Activated CD4-positive, alpha-beta T cell treated with anti-CD3 and anti-CD28 coated beads for 36 hours (primary cell): ENCODE measurements at places on chromosomes 11 and 22. TPM values are rescaled to one million over a fixed set of nuclear protein-coding genes. Genes with fewer than 3 reads are reported as not detected.

GRCh38 chr11:100536979-100537378, 150.1 kb upstream of the ARHGAP42 start:
- H3K36me3 ChIP-seq = no peaks in the 10 kb centered on the region
- no peaks in the 10 kb centered on the region for H3K4me1 ChIP-seq
- no peaks in the 10 kb centered on the region for H3K27me3 ChIP-seq
- DNase-seq = no peak
- H3K27ac ChIP-seq = no peak overlapping the region

GRCh38 chr11:16606784-16607674, 131.4 kb upstream of the C11orf58 start:
- no peak overlapping the region for H3K27ac ChIP-seq
- peaks cover 2% of the 10 kb centered on the region for H3K36me3 ChIP-seq
- no peak for DNase-seq
- H3K27me3 ChIP-seq = peaks cover 51% of the 10 kb centered on the region

GRCh38 chr11:29734287-29734686, 282.5 kb downstream of the KCNA4 start:
- no peaks in the 10 kb centered on the region for H3K36me3 ChIP-seq
- no peaks in the 10 kb centered on the region for H3K4me1 ChIP-seq
- no peak for DNase-seq
- H3K27me3 ChIP-seq = no peaks in the 10 kb centered on the region
- no peak overlapping the region for H3K4me3 ChIP-seq

Gene PLEKHA7
- 8.4 TPM for total RNA-seq

DNA sequence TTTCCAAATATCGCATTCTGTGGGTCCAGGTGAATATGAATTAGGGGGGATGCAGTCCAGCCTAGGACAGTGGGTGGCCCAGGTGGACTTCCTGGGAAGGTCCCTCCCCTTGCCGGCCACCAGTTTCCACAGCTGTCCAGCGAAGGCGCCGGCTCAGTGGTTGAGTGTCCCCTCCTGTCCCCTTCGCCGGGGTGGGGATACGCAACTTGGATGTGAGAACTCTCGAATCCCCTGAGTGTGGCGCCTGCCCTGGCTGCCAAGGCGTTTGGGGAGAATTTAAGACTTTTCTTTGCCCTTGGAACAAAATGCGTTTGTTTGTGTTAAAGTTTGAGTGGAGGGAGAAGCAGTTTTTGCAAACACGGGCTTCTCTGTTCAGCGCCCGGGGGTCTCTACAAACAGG, 123.7 kb downstream of the KCNQ1OT1 start:
- peak; percentile 1 for DNase-seq
- H3K4me3 ChIP-seq = no peak overlapping the region
- no peaks in the 10 kb centered on the region for H3K4me1 ChIP-seq
- no peaks in the 10 kb centered on the region for H3K36me3 ChIP-seq
- no peak overlapping the region for H3K27ac ChIP-seq

DNA sequence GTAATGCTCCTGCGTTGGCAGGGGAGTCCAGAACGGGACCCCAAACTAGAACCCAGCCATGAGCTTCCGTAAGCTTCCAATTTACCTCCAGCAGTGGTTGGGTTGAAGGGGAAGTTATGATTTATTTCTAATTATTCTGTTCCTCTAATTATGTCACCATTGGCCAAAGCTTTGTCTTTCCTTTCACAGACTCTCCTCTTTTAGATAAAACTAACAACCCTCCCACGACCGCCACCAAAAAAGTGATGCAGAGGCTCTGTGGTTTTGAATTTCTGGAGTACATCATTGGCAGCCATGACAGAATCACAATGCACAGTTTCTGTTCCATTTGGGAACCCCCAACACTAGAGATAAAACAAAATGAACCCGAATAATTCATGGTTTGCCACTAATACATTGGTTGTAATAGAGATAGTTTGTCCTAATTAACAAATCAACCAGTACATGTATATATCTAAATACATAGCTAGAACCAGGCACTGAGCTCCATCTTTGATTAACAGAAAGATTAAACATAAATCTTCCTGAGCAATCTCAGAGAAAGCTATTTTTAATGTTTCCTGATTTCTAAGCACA, 64.3 kb downstream of the ETS1 start:
- peaks cover 47% of the 10 kb centered on the region for H3K4me1 ChIP-seq
- peak overlapping the region; percentile 99 for H3K27ac ChIP-seq
- peak; percentile 83 for DNase-seq
- peak overlapping the region; percentile 96 for H3K4me3 ChIP-seq
- no peaks in the 10 kb centered on the region for H3K27me3 ChIP-seq
- peaks cover 37% of the 10 kb centered on the region for H3K36me3 ChIP-seq

Gene POU2AF3
- total RNA-seq = not detected
